ENCODE measurements at places on chromosomes 7 and 10. TPM values are rescaled to one million over a fixed set of nuclear protein-coding genes. Genes with fewer than 3 reads are reported as not detected.

DNA sequence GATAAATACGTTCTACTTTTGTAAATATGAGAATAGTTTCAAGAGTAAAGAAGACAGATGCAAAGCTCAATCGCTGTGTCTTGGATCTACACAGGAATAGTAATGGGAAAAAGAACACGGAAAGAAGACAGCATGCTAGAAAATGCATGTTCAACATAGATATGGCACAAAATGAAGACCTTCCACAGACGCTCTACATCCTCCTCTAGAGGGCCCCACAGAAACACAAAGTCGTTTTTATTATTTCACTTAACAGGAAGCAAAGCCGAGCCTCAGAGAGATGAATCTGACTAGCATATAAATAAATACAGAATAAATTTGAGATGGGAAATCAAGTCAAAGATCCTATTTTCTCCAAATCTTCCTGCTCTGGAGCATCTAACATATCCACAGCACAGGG, 292.6 kb downstream of the PARD3 start:
- DNase-seq, result peak; percentile 43

Gene GRID2IP
- not detected for total RNA-seq

GRCh38 chr10:2942938-2943337, 124.4 kb upstream of the PFKP start:
- DNase-seq, result no peak

- peak; percentile 93 for DNase-seq
Observed at GRCh38 chr10:29257106-29257783, 31.6 kb upstream of the LYZL1 start.

Gene CRHR2
- not detected for total RNA-seq

Gene AKR1E2
- 4.6 TPM for total RNA-seq

- DNase-seq, result peak; percentile 87
Observed at GRCh38 chr7:29265208-29265923, 70.8 kb downstream of the CHN2 start.

DNA sequence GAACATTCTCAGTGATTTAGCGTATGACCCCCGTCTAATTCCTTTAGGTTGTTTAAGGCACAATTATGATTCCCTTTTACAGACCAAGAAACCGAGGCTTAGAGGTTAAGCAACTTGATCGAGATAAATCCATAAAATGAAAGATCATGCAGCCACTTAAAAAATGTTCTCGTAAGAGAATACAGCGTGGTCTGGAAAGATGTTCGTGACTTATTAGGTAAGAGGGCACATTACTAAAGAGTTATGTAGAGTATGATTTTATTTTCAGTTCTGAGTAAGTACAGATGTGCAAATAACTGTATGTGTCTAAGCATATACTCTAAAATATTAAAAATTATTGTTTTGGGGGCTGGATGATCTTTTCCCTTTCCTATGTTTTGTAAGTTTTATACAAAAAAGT, 575.1 kb downstream of the PARD3 start:
- DNase-seq, result no peak

GRCh38 chr10:6382081-6382480, 179.3 kb downstream of the PFKFB3 start:
- DNase-seq, result peak; percentile 49

DNA sequence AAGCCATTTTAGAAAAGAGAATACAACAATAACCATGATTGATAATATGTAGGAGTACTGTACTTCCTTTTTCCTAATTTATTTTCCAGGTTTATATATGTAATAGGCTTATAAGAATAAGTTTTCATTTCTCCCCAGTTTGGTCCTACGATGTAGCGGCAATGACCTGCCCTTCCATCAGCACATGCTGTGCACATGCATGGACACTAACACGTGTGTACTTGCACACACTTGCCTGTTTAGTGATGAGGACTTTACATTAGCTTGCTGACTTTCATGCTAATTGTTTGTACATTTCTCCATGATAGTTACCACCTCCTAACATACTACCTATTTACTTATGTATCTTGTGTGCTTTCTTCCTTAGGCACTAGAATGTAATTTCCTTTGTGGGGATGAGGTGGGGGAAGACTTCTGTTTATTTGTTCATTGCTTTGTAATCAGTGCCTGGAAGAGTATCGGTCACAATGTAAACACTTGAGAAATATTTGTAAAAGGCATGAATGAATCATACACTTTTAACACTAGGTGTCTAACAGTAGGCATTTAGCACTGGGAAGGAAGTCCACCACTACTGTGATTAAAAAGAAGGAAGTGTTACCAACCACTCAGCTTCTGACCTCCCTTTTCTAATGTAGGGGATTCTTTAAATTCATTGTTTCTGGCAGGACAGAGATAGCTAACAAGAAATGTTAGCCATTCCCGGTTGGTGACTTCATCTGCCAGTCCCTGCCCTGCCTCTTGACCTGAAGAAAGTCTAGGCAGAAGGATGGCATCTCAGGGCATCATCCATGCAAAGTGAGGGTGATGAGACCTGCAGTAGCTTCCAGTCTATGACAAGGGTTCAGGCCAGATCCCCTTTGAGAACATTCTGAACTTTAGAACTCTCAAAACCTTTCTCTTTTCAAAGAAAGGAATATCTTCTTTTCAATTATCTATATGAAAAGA, 120.2 kb upstream of the RAB18 start:
- DNase-seq, result no peak

All from fibroblast of the aortic adventitia (primary cell).